Esophagus muscularis mucosa (tissue), 4 donors: ENCODE measurements at places on chromosomes 13 and 19.

DNA sequence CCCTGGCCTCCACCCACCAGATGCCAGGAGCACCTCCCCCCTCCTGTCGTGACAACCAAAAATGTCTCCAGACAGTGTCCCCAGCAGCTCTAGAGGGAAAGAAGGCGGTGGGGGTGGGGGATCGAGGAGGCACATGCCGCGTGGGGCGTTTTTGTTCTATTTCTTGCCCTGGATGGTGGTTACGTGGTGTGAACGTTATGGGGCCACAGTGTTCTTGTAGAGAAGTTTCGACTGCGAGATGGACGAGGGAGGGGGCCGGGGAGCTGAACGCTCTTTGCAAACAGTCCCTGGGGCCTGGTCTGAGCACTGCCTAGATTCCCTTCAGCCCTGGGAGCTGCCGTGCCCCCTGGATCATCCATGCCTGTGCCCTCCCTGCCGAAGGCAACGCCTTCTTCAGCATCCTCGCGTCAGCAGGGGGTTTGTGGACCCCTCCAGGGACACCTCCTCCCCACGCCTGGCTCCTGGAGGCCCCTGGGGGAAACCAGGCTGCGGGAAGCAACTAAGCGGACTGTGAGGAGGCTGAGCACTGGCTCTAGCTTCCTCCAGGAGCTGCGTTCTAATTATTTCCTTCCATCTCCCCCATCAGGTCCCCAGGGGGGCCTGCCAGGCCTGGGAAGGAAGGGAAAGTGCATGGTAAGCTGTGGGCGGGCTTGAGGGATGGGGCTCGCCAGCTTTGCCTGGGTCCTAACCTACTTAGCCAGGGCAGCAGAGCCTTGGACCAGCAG lies 131.5 kb downstream of the IER2 start:
- no peak for DNase-seq

DNA sequence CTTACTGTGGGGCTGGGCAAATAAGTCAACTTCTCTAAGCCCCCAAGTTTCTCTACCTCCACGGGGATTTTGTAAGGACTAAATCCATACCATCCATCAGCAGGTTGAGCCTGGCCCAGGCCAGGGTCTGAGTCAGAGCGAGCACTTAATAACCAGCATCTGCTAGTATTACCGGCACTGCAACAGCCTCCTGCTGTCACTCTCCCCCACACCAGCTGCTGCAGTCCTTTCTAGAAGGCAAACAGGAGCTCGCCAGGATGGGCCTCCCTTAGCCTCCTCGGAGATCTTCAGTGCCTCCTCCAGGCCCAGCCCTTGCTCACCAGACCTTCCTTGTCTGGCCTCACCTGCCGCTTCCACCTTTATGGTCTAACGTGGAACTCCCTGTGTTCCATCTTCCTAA lies 3.2 kb downstream of the NAPA start:
- no peak for DNase-seq

- no peak for DNase-seq
These were observed 215.3 kb upstream of the PCDH9 start for GRCh38 chr13:67445436-67445835.

- DNase-seq, result no peak
These were observed 139.2 kb downstream of the SLITRK5 start for GRCh38 chr13:87810391-87810801.

- DNase-seq, result no peak
These were observed 256.5 kb downstream of the UQCRFS1 start for GRCh38 chr19:28956421-28956820.

- DNase-seq, result no peak
These were observed 485 bp downstream of the CRYL1 start for GRCh38 chr13:20525144-20525600.

DNA sequence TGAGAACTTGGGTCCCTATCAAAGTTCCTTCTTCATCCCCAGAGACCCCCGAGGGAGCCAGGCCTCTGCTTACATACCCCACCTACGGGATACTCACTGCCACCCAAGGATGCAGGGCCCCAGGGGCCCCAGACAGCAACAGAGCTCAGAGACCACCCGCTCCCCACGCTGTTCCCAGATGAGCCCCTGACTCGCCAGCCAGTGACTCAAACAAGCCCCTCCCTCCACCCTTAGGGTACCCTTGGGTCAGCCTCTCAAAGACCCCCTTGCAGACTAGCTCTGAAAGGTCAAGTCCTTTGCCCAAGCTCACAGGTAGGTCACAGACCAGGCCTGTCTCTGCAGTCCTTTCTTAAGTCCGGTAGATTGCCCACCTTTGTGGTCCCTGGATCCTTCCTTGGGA lies 45.7 kb downstream of the CD320 start:
- DNase-seq, result no peak

DNA sequence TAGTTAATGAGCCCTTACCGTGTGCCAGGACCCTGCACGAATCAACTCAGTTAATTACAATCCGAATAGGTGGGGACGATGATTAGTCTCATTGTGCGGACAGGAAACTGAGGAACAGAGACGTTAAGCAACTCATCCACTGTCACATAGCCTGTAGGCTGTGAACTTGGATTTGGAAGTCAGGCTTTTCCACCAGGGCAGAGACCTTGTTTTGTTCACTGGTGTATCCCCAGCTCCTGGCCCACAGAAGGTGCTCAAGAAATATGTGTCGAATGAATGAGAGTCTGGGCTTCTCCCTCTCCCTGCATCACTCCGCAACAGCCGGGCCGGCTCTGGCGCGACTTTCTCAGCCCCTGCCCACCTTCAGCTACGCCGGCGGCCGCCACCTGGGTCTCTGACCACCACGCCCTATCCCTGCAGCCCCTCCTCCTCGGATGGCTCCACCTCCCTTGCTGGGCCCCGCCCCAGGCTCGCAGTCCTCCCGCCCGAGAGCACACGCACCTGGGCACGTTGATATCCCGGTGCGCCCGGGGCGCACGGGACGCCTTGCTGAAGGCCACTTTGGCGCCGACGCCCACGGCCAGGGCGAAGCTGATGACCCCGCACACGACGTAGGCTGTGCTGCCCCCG lies 1.3 kb downstream of the SHISA7 start:
- no peak for DNase-seq

DNA sequence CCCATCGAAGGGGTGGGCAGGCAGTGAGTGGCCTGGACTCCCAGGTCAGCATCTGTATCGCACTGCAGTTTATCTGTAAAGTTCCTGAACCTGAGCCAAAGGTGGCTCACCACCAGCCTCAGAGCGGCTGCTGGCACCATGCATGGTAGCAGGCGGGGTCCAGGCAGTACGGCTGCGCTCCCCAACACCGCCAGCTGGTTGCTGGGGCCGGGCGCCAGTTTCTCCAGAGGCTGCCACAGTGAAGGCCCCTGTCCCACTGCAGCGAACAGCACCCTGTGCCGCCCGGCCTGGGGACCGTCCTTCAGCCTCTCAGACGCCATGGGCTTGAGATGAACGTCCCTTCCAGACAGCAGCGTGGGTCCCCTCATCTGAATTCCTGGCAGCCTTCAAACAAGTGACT lies 109.8 kb downstream of the KDM4B start:
- no peak for DNase-seq

DNA sequence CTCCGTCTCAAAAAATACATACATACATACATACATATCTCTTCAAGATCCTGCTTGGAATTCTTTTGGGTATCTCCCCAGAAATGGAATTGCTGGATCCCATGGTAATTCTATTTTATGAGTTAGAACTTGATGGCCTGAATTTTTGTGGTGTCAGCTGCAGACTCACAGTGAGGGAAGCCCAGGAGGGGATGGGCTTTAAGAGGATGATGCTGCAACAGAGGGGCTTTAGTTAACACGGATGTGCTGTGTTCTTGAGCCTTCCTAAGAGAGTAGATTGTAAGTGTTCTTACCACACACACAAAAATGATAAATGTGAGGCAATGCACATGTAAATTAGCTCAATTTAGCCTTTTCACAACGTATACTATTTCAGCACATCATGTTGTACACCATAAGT lies 31.8 kb downstream of the CACNG6 start:
- no peak for DNase-seq

DNA sequence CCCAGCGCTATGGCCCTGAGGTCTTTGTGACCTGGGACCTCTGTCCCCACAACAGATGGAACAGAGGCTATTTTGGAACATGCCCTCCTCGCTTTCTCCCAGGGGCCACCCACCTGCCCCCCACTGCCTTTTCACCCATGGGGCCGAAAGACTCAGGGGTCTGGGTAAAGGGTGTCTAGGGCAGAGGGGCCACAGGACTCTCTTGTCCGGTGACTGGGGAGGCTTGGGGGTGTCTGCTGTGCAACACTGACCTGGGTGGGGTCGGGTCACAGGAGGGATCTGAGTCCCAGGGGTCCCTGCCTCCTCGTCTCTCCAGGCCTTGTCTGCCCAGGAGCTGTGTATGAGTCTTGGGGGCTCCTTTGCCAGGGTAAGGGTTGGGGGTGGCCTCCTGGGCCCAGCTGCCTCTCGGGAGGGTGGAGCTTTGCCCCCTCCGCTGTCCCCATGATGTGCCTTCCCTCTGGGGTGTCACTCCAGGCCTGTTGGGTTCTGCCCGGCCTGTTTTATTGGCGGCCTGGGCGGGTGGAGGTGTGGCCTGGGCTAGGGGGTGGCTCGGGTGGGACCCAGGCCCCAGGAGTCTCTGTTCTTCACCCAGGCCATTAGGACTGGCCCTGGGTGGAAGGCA lies 2.1 kb downstream of the ARID3A start:
- DNase-seq, result no peak

DNA sequence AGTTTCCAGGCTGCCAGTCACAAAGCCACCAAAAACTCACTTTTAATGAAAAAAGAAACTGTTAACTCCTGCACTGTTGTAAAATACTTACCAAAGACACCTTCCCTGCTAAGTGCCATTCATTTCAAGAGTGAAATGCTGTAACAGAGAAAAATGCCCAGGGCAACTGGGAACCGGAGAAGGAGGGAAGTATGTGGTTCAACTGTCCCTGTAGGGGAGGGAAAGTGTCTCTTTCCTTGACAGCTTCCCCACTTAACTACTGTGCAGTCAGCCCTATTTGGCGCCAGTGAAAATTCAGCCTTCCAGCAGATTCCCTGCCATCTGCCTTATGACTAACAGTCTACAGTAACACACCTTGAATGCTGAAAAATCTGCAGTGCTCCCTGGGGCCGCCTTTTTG lies 789.0 kb downstream of the DIAPH3 start:
- no peak for DNase-seq

GRCh38 chr13:39864221-39864620 lies 208.8 kb downstream of the COG6 start:
- DNase-seq, result no peak

DNA sequence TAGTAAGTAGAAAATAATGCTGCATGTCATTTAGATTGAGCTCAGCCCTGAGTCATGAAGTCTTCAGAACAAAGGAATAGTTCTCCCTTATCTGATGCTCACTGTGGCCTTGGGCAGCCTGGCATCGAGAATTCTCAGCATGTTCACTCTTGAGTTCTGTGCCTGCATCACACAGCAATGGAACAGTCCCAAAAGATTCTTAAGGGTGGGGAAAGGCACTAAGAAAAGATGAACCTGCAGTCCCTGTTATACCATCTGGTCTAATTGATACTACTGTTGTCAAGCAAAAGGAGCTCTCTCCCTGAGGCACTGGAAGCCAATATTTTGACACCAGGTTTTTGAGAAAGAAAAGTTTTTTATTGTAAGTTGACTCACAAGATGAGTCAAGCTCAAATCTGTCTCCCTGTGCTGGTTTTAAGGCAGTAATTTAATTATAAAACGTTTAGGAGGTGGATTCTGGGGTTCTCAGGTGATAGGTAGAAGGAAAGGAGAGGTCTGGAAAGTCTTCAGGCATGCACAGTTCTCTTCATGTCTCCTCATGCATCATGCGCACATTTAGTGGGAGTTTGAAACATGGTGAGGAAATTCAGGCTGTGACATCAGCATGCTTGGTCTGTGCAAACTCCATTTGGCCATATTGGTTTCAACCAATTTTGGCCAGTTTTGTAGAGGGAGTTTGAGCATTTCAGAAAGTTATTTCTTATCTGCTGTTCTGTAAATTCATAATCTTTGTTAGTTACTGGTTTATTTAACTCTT lies 38.1 kb upstream of the ZNF766 start:
- DNase-seq, result no peak
